Hair follicular keratinocyte (primary cell): ENCODE measurements at places on chromosomes 5 and 9. TPM values are rescaled to one million over a fixed set of nuclear protein-coding genes. Genes with fewer than 3 reads are reported as not detected.

The GNAQ gene
- 15.4 and 21.1 TPM in 2 replicates for total RNA-seq

The PCDHGA7 gene
- 0.11 and 0.86 TPM in 2 replicates for total RNA-seq

The ACOT12 gene
- total RNA-seq = not detected in 2 replicates

The CCDC187 gene
- total RNA-seq = not detected in 2 replicates

The DDX4 gene
- not detected in 2 replicates for total RNA-seq

The ANKRD18A gene
- total RNA-seq = 0.27 and 0.70 TPM in 2 replicates

The ADAMTS12 gene
- total RNA-seq = 0.16 and 0.84 TPM in 2 replicates

The PDE6A gene
- total RNA-seq = under 0.01 TPM in 1 of 2 replicates, not detected in the other

The LCN2 gene
- 8.8 and 22.4 TPM in 2 replicates for total RNA-seq

The UGT3A1 gene
- not detected in 2 replicates for total RNA-seq

The DOK3 gene
- 0.53 and 0.55 TPM in 2 replicates for total RNA-seq

The ELOVL7 gene
- 8.1 and 13.5 TPM in 2 replicates for total RNA-seq

The LIX1 gene
- under 0.01 TPM in 1 of 2 replicates, not detected in the other for total RNA-seq

The ARHGEF37 gene
- 3.3 and 4.7 TPM in 2 replicates for total RNA-seq

The ANXA1 gene
- total RNA-seq = 497 and 655 TPM in 2 replicates

The SLC36A2 gene
- not detected in 2 replicates for total RNA-seq

The MSMP gene
- not detected in 2 replicates for total RNA-seq

The PCDHB12 gene
- not detected in 2 replicates for total RNA-seq

The LHX3 gene
- not detected in 2 replicates for total RNA-seq

The NTRK2 gene
- 0.16 TPM in 1 of 2 replicates, not detected in the other for total RNA-seq

The NDST1 gene
- 52.8 and 73.5 TPM in 2 replicates for total RNA-seq

The SVEP1 gene
- total RNA-seq = 0.04 and 1.6 TPM in 2 replicates

The PLPP7 gene
- total RNA-seq = 0.08 and 0.23 TPM in 2 replicates

The EXD3 gene
- 4.6 and 8.9 TPM in 2 replicates for total RNA-seq

The KCNMB1 gene
- not detected in 2 replicates for total RNA-seq

The PCDHGC5 gene
- total RNA-seq = 1.2 and 5.0 TPM in 2 replicates

The C9 gene
- 0.08 TPM in 1 of 2 replicates, not detected in the other for total RNA-seq

The ANKRD18B gene
- total RNA-seq = 1.8 and 1.9 TPM in 2 replicates

The BAAT gene
- not detected in 2 replicates for total RNA-seq

The RANBP17 gene
- total RNA-seq = 1.6 and 3.3 TPM in 2 replicates
